ENCODE measurements at places on chromosomes 5 and 9. TPM values are rescaled to one million over a fixed set of nuclear protein-coding genes. Genes with fewer than 3 reads are reported as not detected.

OR1J2 gene
- not detected for polyA plus RNA-seq

CCDC107 gene
- 17.8 TPM for polyA plus RNA-seq

PCDHA4 gene
- 0.42 TPM for polyA plus RNA-seq

RNF183 gene
- not detected for polyA plus RNA-seq

SHOC1 gene
- polyA plus RNA-seq, result 0.15 TPM

INSYN2B gene
- polyA plus RNA-seq, result 0.12 TPM

OLFM1 gene
- 22.3 TPM for polyA plus RNA-seq

SPATA31D3 gene
- not detected for polyA plus RNA-seq

DPYSL3 gene
- polyA plus RNA-seq, result 159 TPM

CCL21 gene
- polyA plus RNA-seq, result 39.9 TPM

ENTPD2 gene
- polyA plus RNA-seq, result 0.82 TPM

SH3GL2 gene
- 4.9 TPM for polyA plus RNA-seq

GLDC gene
- 0.07 TPM for polyA plus RNA-seq

CAMK2A gene
- polyA plus RNA-seq, result 1.2 TPM

PCDHB12 gene
- polyA plus RNA-seq, result 2.8 TPM

CNTLN gene
- 8.6 TPM for polyA plus RNA-seq

Data from ovary (tissue), 10 donors.